ENCODE measurements at places on chromosomes 5 and 9. TPM values are rescaled to one million over a fixed set of nuclear protein-coding genes. Genes with fewer than 3 reads are reported as not detected.

GRCh38 chr5:141413540-141414069, 818 bp downstream of the PCDHGA10 start:
- DNase-seq, result no peak

DNA sequence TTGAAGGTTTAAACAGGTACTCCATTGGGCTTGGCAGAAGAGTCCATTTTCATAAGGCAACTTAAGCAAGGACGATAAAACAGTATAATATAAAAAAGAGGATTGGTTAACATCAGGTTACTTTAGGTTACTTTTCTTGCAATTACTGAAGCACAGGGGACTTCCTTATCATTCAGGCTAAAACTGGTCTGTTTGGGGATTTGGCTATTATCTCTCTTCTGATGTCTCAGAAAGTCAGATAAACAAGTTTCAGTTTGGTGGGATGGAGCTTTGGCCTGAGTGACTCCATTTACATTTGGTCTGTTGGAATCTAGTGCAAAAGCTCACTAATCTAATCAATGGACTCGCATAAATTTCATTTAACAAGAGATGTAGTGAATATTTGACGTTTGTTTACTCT, 8.0 kb downstream of the GAPT start:
- no peak for DNase-seq

Gene IGFBPL1
- polyA plus RNA-seq, result 1.5 TPM

DNA sequence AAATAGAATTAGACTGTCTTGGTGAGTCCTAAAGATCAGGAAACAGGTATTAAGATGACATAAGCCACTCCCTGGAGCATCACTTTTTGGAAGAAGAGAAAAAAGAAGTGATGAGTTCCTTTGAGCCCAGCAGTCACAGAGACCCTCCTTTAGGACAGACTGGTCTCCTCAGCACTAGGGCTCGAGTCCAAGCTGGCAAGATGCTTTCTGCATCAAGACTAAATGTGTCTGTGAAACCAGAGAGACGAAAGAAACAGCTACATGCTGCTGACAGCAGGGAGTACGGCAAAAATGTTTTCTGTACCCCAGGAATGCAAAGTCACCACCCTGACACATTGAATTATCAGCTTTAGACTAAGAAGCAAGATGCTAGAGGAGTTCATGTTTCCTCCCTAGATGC, 184.5 kb downstream of the CRB2 start:
- DNase-seq, result no peak

- no peak for DNase-seq
Observed at GRCh38 chr5:159912033-159912800, 4.1 kb upstream of the ADRA1B start.

Gene ADRB2
- polyA plus RNA-seq, result 0.44 TPM

- no peak for DNase-seq
Observed at GRCh38 chr9:132763574-132763973, 93.3 kb downstream of the GTF3C4 start.

Gene GPRIN1
- polyA plus RNA-seq, result 1.3 TPM

- no peak for DNase-seq
Observed at GRCh38 chr5:22102823-22103359, 750.3 kb downstream of the CDH12 start.

DNA sequence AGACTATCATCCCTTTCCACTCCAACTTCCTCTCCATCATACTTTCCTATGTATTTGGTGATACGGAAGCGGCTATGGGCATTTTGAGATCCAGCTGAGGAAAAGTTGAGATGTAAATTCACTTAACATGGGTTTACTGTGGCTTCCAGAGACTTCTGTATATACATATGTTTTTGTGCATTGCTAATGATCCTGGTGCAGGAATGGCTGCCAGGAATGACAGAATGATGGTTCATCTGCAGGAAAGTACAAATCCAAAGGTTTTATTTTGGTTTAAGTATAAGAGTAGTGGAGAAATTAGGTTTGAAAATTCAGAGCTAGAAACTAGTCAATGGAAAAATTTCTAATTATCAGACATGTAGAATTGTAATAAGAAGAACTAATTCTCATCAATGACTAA, 95.0 kb upstream of the PAM start:
- no peak for DNase-seq

Gene ACTBL2
- polyA plus RNA-seq, result not detected

Gene PTGES
- 5.9 TPM for polyA plus RNA-seq

DNA sequence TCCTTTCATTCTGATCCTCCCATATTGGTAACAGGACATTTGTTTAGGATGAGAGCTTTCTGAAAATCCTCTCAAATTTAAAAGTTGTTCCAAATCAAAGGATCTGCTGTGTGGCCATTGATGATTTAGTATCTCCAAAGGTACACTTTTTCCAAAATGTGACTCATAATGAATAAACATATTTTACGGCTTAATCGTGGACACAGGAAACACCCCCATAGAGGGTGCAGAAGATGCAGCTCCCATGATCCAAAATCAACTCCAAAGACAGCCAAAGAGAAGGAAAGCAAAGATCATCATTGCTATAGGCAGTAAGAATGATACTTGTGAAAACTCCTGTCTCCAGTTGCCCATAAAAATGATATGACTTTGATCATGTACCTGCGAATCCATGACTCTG, 239.7 kb downstream of the PIK3R1 start:
- no peak for DNase-seq

DNA sequence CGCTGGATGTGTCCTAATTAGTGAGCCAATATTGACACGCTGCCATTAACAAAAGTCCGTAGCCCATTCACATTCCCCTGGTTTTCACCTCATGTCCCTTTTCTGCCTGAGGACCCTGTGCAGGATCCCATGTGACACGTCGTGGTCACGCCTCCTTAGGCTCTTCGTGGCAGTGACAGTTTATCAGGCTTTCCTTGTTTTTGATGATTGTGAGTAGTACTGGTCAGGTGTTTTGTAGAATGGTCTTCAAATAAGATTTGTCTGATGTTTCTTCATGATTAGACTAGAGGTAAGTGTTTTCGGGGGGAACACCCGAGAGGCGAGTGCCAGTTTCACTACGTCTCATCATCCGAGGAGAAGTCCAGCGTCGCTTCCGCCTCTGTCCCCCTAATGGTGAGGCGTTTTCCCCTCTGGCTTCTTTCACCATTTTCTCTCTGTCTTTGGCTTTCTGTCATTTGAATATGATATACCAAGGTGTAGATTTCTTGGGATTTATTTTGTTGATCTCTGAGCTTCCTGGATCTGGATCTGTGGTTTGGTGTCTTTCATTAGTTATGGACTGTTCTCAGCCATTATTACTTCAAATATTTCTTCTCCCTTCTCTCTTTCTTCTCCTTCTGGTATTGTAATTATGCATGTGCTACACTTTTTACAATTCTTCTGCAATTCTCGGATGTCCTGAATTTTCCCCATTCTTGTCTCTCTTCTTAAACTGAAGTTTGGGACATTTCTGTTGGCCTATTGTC, 57.3 kb downstream of the TRIP13 start:
- DNase-seq, result no peak

DNA sequence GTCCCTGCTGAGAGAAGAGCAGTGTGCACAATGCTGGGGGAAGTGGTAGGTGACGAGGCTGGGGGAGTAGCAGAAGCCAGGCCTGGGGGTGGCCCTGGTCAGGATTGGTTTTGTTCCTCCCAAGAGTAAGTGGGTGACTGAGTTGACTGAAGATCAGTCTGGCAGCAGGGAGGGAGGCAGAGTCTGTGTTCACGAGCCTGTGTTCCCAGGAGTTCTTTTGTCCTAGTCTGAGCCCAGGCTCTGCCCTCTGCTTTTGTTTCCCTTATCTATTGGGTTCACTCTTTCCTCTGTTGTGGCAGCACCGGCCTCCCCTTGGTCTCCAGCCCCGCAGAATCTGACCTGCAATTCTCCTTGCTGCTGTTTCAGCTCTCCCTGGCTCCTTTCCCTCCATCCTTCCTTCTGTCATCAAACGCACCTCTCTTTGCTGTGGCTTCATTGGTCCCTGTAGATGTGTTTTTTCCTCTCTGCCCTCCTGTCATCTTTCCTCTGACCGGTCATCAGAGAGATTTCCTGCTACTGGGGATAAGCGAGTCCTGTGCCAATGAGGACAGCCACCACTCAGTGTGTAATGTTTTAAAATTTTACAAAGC, 607.4 kb downstream of the KIF4B start:
- no peak for DNase-seq

GRCh38 chr5:154117930-154118329, 72.6 kb upstream of the GALNT10 start:
- no peak for DNase-seq

DNA sequence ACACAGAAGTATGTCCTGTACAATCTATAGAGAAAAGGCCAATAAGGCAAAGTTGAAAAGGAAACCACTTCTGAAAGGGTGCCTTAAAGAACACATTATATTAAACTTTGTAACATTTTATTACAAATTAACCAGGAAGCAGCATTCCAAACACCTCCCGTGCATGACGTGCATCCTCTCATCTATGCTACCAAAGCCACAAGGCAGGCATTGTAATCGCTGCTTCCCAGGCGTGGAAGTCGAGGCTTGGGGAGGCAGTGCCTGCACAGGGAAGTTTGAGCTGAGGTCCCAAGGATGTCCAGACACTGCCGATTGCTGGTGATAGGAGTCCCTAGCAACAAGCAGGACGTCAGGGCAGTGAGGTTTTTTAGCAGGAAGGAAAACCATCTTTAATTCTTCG, 44.3 kb upstream of the BARHL1 start:
- no peak for DNase-seq

Gene GPR151
- not detected for polyA plus RNA-seq

- DNase-seq, result no peak
Observed at GRCh38 chr5:1121044-1121443, 9.2 kb upstream of the SLC12A7 start.

- DNase-seq, result no peak
Observed at GRCh38 chr5:110865400-110866094, 126.7 kb downstream of the SLC25A46 start.

- no peak for DNase-seq
Observed at GRCh38 chr5:131857388-131857787, 60.6 kb upstream of the FNIP1 start.

Gene RALGDS
- polyA plus RNA-seq, result 32.9 TPM

DNA sequence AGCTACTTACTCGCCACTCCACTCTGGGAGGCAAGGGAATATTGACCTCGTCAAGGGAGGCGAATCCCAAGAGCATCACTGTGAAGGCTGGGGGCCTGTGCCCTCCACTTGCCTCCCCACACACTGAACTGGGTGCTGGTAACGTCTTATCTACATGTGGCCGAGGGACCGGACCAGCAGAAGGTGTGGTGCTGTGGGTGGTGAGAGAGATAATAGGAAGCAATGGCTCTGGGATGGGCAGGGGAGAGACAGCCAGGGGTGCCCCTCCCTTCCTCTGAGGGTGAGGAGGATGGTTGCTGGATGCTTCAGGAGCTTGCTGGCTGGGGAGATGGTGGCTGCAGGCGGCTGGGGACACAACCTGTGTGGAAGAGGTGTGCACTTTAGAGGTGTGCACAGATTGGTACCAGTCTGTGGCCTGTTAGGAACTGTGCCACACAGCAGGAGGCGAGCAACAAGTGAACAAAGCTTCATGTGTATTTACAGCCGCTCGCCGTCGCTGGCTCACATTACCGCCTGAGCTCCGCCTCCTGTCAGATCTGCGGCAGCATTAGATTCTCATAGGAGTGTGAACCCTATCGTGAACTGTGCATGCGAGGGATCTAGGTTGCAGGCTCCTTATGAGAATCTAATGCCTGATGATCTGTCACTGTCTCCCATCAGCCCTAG, 100.3 kb downstream of the ENTREP1 start:
- DNase-seq, result no peak

Gene LCN9
- polyA plus RNA-seq, result not detected

Gene STPG3
- polyA plus RNA-seq, result 1.7 TPM

All from right renal pelvis (tissue), 4 donors.